ENCODE measurements at places on chromosomes 12 and 14.

- DNase-seq, result no peak
Measured at GRCh38 chr12:41850046-41850445, 294.6 kb downstream of the GXYLT1 start.

DNA sequence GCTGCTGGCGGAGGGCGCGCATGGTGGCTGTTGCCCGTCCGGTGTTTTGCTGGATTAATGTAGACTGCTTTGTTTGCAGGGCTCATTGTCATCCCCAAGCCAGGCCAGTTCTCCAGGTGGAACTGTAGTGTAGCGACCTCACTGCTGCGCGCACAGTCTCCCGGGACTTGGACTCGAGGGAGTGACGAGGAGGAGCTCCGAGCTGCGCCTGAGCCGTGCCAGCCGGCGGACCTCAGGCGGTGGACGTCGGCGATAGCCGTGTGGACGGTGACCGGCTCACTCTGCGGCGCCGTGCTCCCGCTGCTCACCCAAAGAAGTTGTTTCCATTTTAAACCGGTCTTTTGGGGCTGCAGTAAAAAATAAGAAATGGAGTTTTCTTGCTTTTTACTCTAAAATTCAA, 82.2 kb downstream of the MOK start:
- no peak for DNase-seq

GRCh38 chr12:47277972-47278448, 198.3 kb upstream of the AMIGO2 start:
- no peak for DNase-seq

GRCh38 chr14:70213721-70214282, 25.1 kb upstream of the SLC8A3 start:
- no peak for DNase-seq
